ENCODE measurements at places on chromosomes 11 and 22.

GRCh38 chr11:69482322-69482721 is 859 bp downstream of the LINC01488 start:
- DNase-seq, result no peak

GRCh38 chr11:10268746-10269488 is 25.1 kb downstream of the SBF2 start:
- no peak for DNase-seq

GRCh38 chr11:78922859-78923625 is 348.4 kb upstream of the NARS2 start:
- DNase-seq, result no peak

DNA sequence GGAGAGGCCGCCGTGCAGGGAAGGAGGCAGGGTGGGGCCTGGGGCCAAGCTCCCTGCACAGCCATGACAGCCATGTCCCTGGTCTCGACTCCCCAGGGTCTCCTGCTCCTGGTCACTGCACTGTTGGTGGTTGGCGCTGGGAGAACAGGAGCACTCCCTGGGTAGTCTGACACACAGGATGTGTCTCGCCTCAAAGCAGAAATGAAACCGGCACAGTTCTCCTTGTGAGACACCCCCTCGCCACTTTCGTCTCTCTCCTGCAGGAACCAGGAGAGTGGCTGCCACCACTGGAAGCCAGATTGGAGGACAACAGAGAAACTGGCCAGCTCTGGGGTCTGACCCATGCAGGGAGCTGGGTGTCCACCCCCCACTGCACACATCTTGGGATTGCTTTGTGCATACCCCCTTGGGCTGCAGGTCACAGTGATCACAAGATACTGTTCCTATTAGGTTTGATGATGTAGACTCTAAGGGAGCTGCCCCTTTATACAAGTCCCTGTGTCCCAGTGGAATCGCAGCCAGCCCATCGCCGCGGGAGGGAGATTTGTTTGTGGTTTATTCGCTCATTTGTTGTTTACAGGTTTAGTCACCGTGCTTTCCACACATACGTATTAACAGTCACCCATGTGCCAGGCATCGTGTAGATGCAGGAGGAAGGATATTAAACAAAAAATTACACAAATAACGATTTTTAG is 27.0 kb upstream of the YWHAH start:
- DNase-seq, result no peak

DNA sequence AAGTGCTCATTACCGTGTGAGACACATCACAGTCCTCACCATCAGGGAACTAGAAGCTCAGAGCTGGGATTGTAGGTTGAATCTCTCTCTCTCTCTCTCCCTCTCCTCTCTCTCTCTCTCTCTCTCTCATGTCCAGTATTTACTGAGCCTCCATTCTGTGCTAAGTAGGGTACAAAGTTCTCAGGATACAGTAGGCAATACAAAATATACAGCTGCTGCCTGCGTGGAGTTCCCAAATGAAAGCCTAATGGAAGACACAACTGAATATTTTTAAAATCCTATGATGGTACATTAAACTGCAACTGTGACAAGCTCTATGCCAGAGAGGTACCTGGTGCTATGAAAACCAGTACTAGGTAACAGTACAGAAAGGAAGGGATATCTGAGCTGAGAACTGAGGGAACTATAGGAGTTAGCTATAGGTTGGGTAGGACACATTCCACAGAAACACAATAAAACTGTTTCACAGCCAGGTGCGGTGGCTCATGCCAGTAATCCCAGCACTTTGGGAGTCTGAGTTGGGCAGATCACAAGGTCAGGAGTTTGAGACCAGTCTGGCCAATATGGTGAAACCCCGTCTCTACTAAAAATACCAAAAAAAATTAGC is 9.6 kb upstream of the PRG2 start:
- no peak for DNase-seq

DNA sequence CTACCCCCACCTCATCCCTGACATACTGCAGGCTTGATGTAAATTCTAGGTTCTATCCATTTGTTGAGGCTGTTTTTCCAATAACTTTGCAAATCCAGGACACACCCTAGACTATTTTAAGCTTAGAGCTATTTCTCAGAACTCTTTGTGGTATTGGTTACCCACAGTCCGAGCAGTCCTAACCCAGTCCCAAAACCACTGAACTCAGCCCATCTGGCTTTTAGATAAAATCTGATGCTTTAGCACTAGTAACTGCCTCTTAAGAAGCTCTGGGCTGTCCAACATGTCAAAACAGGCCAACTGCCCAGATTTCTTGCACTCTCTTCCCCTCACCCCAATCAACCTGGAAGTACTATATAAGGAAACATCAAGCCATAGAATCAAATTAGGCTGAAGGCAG is 344.4 kb upstream of the CADM1 start:
- DNase-seq, result no peak

DNA sequence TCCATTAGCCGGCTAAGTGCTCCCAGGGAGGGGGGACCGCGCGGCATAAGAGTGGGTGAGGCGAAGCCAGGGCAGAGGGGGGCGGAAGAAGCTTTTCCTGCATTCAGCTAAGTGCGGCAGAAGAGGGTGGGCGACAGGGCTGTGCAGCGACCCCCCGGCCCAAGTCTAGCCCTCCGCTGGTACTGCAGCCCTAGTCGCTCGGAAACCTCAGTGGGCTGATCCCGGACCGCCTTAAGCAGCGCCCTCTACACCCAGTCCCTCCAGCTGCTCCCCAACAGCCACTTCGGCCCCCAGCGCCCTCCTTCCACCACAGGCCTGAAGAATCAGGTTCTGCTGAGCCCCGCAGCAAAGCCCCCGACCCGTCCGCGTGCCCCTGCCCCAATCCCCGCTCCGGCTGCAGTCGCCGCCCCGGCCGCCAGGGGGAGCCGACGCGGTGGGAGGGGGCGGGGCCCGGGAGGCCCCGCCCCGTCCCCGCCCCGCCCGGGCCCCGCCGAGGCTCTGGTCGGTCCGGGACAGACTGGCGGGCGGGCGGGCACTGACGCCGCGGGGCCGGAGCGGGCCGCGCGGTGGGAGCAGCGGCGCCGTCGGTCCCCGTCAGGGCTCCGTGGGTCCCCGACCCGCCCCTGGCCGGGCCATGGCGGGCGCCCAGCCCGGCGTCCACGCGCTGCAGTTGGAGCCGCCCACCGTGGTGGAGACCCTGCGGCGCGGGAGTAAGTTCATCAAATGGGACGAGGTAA is at the start of gene PLCB3:
Gene PLCB3, plus strand, starts transcription at position 515 of the 737 bp plus-strand sequence. Its CDS starts 120 bp downstream, at position 635.
- no peak for DNase-seq

DNA sequence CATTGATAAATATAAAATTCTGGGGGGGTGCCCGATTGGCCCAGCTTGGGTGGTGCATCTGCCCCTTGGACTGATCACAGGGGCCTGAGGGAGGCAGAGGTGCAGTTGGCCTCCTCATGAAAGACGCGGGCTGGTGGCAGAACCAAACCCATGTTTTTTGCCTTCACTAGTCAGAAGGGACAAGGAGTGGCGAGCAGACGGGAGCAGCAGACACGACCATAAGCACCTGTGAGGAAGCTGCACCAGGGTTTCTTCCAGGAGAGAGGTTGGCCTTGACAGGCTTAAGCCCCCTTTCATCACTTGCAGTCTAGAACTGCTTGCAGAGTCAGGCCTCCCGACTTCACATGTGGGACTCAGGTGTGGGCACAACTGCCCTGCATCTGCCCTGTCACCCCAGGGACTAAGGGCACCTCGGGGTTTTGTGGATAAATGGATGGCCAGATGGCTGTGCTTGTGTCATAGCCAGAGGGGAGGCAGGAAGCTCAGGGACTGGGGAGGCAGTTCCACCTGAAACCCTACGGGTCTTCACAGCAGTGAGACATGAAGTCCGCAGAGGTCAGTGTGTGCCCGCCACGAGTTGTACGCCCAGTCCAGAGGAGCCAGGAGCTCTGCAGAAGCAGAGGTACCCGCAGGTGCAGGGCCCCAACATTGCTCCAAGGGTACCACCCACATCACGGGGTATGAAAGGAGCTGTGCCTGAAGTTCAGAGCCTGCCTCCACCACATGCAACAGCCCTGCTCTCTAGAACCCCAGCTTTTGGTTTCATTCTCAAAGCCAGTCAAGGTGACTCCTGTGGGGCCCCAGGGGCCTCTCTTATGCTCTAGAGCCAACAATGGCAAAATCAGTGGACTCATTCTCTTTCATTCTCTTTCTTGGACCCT is 18.2 kb upstream of the SYT13 start:
- no peak for DNase-seq

DNA sequence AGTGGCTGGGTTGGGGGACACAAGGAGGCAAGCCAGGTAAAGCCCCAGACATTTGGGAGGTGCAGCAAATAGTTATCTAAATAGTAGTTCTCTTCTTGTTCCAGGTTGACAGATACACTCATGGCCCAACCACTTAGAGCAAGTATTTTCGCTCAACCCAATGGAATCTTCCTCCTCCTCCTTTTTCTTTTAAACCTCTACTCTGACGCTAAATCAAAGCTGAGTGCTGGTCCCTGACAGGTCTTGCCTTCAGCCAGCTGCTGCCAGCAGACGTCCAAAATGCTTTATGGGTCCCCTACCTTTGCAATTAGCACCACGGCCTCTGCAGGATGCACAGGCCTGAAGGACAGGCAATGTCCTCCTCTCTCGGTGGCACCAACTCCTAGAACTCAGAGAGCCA is 558.5 kb downstream of the MIAT start:
- no peak for DNase-seq

GRCh38 chr11:68330700-68331337 is 18.4 kb downstream of the LRP5 start:
- DNase-seq, result no peak

GRCh38 chr22:19962246-19962908 is 20.8 kb upstream of the TXNRD2 start:
- DNase-seq, result no peak

- no peak for DNase-seq
These were observed at the start of gene TAGLN for GRCh38 chr11:117199053-117199915. Gene TAGLN (plus strand): TSS chr11:117199370. CDS start chr11:117203014, 3,644 bp downstream.

DNA sequence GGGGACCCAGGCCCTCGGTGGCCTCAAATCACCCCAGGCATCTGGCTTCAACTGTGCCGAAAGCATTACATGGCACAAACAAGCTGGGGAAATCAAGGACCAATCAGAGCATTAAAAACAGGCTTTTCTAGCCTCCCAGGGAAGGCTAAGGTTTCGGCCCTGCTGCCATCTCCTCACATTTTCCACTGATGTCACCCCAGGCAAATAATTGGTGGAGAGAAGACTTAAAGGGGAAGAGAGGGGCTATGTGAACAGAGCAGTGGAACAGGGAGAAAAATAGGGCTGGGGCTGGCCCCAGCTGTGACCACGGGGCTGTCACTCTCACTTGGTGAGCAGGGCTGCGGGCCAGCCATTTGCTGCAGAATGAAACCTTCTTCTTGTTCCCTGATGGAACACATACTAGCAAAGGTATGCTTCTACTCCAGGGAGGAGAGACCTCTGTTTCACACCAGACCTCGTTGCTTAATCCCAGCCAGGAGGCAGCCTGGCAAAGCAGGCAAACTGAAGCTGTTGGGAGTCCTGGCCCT is 581.3 kb downstream of the SOX6 start:
- DNase-seq, result no peak

DNA sequence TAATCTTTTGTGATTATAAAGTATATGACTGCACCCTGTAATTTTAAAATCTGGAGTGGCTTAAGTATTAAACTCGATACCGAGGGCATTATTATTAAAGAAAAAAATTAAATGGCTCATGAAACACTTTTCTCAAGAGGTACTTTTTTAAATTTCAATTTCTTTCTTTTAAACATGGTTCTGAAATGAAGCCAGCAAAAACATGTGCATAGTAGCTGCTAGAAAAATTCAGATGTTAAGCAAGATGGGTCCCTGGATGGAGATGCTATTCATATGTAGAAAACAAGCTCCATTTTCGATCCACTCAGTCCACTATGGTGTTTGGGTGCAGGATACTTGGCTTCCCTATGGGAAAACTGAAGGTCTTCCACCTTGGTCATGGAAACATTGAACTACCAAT is 189.5 kb downstream of the PGR start:
- no peak for DNase-seq

- no peak for DNase-seq
These were observed 370.9 kb downstream of the TBC1D22A start for GRCh38 chr22:47133061-47133969.

DNA sequence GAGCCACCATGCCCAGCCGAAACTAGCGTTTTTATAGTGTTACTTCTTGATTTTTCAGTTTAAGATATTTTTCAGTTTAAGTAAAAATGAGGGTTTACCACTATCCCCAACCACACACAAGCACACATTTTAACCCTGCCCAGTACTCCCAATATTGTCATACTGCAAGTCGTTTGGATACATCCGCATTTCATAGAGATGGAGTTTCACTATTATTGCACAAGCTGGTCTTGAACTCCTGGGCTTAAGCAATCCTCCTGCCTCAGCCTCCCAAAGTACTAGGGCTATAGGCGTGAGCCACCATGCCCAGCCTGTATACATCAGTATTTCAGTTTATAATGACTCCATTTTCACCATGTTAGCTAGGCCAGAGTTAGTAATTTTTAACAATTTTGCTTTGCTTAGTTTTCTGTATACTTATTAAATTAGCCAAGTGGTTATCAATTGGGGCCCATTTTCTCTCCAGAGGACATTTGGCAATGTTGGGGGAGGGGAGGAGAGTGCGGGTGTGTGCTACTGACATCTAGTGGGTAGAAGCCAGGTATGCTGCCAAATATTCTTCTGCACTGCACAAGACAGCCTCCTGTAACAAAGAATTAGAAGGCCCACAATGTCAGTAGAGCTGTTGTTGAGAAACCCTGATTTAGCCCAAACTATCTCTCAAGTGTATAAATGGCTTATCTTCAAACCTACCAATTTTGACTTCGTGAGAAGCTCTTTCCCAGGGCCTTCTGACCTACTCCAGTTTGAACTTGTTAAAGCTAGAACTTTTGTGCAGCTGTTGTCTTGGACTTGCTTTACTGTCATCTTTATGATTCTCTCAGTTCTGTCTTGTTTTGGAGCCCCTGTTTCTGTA is 7.3 kb downstream of the USP47 start:
- peak; percentile 31 for DNase-seq

GRCh38 chr11:11476971-11477645 is 124.1 kb upstream of the CSNK2A3 start:
- no peak for DNase-seq

- DNase-seq, result no peak
These were observed 39.9 kb upstream of the MYO18B start for GRCh38 chr22:25702040-25702439.

DNA sequence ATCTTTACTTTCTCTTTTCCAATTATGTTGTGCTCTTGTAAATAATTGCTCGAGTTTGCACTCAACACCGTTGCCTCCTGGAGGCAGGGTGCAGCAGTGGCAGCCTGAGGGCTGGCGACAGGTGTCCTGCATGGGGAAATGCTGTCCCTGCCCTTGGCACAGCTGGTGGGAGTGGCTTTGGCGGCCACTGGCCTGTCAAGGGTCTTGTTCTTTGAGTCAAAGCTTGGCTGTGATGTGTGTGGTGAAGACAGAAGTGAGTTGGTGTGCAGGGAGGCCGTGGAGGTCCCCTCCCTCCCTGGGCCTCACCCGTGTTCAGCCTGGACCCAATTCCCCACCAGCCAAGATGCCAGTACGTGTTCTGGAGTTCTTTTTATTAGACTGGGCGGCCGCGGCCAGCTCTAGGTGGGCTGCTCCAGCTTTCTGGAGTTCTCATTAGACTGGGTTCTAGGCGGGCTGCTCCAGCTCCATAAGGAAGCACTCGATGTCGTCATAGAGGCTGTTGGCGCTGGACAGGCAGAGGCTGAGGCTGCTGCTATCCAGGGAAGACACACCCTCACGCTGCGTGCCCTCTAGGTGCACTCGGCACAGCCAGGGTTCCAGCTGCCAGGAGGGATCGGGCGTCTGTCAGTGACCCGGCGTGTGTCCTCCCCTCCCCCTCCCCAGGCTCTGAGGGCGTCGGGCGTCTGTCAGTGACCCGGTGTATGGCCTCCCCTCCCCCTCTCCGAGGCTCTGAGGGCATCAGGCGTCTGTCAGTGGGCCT is 3.4 kb downstream of the IRF7 start:
- DNase-seq, result no peak

- no peak for DNase-seq
These were observed 90.0 kb downstream of the SBF2 start for GRCh38 chr11:10204021-10204420.

GRCh38 chr11:23543651-23544222 is 683.5 kb upstream of the CCDC179 start:
- no peak for DNase-seq

Measured in stimulated activated CD8-positive, alpha-beta memory T cell treated with anti-CD3 and anti-CD28 coated beads, Interleukin-7, amount 100 ng/mL, for 1 hour (primary cell).